ENCODE measurements at places on chromosomes 4 and X.
A peak's percentile ranks its signal among the peaks of the same experiment; 100 is the strongest.

DNA sequence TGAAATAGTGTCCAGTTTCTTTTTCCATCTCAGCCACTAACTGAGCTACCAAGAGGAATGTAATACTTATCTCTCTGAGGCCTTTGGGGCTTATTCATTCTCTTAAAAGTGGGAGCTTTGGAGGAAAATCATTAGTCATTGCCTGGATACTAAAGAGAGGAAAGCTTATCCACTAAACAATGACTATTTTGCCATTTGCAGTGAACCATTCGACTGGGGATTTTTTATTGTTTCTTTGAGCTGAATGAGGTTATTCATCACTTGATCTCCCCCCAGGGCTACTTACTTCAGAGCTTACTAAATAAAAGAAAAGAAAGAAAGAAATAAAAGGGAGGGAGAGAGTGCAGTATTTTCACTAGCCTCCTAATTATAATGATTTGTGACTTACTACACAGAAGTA is 1329.5 kb upstream of the TENM3 start:
- no peak for DNase-seq

GRCh38 chrX:43552156-43552555 is 103.9 kb upstream of the MAOA start:
- no peak for DNase-seq

DNA sequence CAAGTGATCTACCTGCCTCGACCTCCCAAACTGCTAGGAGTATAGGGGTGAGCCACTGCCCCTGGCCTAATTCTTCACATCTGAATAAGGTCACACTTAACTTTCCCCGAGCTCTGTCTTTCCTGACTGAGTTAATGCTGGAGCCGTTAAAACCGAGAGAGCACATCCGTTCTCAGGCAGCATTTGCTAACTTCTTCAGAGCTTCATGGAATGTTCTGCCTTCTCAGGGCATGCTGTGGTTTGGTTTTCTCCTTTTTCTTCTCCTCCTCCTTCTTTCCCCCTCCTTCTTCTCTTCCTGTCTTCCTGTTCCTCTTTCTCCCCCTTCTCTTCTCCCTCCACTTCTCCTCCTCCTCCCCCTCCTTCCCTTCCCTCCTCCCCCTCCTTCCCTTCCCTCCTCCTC is 119.9 kb downstream of the ASMT start:
- no peak for DNase-seq

DNA sequence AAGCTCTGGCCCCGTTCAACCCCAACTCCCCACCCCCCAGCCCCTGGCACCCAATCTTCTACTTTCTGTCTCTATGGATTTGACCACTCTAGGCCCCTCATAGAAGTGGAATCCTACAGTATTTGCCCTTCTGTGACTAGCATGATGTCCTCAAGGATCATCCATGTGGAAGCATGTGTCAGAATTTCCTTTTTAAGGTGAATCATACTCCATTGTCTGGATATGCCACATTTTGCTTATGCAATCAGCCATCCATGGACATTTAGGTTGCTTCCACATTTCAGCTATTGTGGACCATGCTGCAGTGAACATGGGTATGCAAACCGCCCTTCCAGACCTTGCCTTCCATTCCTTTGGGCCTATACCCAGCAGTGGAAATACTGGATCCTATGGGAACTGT is 15.5 kb downstream of the CCNQ start:
- no peak for DNase-seq

GRCh38 chr4:92952426-92952825 is 648.7 kb downstream of the GRID2 start:
- DNase-seq = no peak

DNA sequence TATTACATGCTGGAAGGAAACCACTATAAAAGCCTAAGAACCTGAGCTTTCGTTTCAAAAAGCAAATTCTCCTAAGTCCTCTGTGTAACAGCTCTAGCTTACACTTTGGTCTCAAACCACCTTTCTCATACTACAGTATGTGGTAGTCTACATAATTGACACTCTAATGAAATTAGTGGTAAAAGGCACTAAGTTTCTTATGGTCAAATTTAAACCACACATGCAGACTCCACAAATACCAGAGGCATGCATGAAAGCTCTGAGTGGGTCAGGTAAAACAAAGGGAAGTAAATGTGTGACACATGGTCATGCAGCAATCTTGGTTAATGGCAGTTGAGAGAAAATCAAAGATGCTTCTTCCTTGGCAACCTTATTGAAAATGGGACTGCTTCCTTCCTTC is 187.8 kb downstream of the CCNG2 start:
- DNase-seq = no peak

- no peak for DNase-seq
These were observed 170.3 kb downstream of the DCTD start for GRCh38 chr4:182746876-182747275.

- DNase-seq = no peak
These were observed 293.5 kb downstream of the ZNF674 start for GRCh38 chrX:46251755-46252154.

DNA sequence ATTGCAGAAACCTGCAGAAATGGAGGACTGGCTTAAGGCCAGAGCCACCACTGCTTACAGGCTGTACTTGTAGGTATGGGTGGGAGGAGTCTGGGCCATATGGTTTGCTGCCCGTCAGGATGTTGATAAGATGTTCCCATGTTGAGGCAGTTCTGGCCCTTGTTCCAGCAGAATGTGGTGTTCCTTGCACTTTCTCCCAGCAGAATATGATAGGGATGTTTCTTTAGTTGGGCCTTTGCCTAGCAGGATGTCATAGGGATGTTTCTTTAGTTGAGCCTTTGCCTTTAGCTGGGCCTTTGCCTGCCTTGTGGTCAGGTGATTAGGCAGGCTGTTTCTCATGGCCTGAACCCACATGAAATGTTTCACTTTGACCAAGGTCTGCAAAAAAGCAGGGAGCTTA is 139.1 kb upstream of the PAQR3 start:
- no peak for DNase-seq

DNA sequence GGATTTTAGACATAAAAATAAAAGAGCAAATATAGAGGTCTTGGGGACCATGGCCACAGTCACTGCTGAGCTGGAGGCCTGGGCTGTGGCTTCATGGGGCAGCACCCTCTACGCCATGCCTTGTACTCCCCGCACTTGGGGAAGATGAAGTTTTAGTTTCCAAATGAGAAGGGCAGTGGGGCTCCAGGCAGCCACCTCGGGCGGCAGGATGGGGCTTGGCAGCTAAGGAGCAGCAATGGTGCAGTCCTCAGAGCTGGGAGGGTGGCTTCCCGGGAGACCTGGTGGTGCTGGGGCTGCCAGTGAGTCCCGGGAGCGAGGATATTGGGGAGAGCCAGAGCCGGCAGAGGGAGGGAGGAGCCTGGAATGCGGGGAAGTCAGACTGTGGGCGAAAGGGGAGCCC is 2.4 kb downstream of the CXCR3 start:
- DNase-seq = no peak

GRCh38 chr4:57344296-57344695 is 234.1 kb upstream of the IGFBP7 start:
- no peak for DNase-seq

GRCh38 chr4:52588097-52588496 is 71.0 kb downstream of the USP46 start:
- DNase-seq = peak; percentile 15

GRCh38 chr4:81031796-81032551 is 1.5 kb downstream of the BMP3 start:
- no peak for DNase-seq

GRCh38 chr4:26053761-26054160 is 139.7 kb downstream of the SMIM20 start:
- no peak for DNase-seq

DNA sequence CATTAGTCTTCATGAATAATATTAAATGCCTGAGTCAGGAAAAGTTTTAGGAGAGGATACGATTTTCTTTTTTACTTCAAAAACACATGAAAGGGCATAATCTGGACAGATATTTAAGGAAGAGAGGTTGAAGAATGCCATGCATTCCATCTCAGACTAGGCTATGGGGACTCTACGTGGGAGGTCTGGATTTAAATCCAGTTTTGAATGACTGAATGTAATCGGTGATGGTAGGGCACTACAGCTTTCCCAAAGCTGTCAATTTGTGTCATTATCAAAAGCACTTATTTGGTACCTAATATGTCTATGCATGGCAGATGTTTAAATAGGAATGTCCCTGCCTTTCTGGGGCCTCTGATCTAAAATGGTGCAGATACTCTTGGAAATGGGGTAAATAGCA is 59.3 kb upstream of the RPL34 start:
- no peak for DNase-seq

DNA sequence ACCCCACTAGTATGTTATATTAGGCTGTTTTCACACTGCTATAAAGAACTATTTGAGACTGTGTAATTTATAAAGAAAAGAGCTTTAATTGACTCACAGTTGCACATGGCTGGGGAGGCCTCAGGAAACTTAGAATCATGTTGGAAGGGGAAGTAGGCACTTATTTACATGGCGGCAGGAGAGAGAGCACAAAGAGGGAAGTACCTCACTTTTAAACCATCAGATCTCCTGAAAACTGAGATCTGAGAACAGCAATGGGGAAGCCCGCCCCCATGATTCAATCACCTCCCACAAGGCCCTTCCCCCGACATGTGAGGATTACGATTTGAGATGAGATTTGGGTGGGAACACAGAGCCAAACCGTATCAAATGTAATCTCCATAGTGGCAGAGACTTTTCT is 45.4 kb upstream of the XK start:
- no peak for DNase-seq

- no peak for DNase-seq
These were observed 75.7 kb downstream of the FAM114A1 start for GRCh38 chr4:38943343-38943742.

DNA sequence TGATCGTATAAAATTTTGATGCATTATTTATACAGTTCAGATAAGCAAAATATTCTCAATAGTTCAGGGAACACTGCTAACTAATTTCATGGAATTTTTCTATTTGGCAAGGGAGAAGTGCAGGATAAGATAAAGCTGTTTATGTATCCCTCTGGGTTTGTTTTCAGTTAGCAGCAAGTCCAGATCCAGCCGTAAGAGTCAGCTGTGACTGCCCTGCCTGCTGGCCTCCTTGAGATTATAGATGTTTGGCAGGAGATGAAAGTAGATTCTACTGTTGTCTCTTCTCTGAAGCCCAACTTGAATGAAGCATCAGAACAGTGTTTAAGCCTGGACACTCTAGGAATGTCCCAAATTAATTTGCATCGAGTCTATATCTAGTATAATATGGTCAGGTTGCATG is 29.5 kb downstream of the ANTXR2 start:
- DNase-seq = no peak

GRCh38 chr4:47814618-47815295 is 23.1 kb downstream of the CORIN start:
- no peak for DNase-seq

DNA sequence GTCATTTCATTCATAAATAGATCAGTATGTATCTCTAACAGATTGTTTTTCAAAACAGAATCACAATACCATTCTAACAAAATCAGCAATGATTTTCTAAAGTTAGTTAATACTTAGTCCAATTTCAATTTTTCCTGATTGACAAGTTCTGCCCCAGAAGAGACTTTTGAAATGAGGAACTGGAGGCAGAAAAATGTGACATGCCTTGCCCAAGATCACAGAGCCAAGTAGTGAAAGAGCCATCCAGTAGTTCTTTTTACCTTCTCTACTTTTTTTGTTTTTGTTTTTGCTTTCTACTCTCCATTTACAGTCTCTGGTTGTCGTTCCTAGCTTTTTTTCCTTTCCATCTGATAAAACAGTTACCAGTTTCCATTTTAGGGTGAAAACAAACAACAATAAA is 129.3 kb upstream of the TMEM164 start:
- DNase-seq = no peak

DNA sequence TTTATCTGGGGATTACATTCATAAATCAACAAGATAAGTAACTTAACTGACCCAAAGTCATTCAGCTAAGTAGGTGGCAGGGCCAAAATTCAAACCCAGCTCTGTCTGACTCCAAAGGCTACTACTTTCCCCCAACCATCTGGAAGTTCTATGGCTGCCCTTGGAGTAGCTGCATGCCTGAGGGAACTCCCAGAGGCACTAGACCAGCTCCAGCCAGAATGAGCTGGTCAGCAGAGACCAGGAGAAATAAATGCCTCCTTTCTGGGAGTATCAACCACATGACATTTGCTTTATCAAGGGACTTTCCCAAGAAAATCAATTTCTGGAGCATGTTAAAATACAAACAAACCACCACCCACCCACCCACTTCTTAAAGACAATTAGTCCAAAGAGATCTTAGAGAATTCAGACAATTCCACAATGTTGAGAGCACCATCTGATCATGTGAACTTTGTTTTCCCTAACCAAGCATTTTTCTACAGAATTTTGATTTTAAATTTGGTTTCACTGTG is 180.5 kb downstream of the EFHC2 start:
- no peak for DNase-seq

DNA sequence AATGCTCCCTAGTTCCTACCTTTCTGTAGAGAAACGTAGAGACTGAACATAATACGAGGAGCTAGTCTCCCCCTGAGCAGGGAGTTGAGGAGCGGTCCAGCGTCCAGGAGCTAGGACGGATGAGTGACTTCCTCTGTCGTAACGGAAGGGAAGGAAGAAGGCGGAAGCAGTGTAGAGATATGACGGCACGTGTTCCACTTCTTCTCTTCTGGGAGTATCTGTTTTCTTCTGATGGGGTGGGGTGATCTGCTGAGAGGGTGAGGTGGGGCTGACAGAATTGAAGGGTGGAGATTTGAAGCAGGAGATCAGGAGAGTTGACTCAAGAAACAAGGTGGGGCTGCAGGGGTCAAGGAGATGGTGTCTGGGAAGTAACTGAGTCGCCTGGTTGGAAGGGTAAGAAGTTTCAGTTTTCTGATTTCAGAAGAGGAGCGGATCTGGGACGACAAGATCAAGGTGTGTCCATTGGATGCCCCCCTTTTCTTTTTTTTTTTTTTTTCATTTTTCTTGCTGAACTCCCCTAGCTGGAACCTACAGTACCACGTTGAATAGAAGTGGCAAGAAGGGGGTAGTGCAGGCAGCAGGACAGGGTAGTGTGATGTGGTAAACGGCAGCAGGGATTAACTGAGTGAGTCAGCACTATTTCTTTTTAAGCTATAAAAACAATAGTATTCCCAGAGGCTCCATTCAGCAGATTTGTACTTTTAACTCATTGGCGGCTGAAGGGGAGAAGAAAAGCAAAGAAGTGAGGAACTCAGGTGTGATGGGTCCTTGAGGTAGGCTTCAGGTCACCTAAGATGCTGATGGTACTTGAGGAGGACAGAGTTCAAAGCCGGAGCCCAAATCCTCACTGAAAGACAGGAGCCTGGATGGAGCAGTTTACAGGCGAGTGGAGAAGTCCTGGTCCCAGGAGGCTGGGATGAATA is 50.8 kb upstream of the SETD7 start:
- no peak for DNase-seq

- no peak for DNase-seq
These were observed 172.2 kb downstream of the HS6ST2 start for GRCh38 chrX:132786217-132786616.
